ENCODE measurements at places on chromosomes 7 and 10.
A peak's percentile ranks its signal among the peaks of the same experiment; 100 is the strongest.

- DNase-seq = no peak
These were observed 220.8 kb upstream of the TCERG1L start for GRCh38 chr10:131532291-131532690.

GRCh38 chr10:62815381-62816075, 638 bp downstream of the EGR2 start:
- DNase-seq = no peak

DNA sequence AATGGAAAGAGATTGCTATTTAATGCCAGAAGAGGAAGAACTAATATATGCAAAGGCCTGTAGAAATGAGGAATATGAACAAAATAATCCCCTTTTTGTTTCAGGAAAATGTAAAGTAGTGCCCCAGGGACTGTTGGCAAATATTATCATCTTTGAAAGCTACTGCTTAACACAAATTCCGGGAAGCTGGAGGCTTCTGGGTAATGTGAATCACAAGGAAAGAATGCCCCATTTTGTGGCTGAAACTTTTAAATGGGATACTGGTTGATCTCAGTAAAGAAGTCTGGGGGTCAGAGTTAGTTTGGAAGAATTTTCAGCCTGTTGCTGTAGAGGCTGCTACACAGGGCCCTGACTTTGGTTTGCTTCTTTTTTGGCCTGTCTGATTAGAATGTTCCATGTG, 141.0 kb downstream of the PTEN start:
- DNase-seq = peak; percentile 7

GRCh38 chr7:27191833-27192545, 7.0 kb upstream of the HOXA11 start:
- DNase-seq = no peak

GRCh38 chr10:128664729-128665128, 538.5 kb upstream of the MKI67 start:
- no peak for DNase-seq

DNA sequence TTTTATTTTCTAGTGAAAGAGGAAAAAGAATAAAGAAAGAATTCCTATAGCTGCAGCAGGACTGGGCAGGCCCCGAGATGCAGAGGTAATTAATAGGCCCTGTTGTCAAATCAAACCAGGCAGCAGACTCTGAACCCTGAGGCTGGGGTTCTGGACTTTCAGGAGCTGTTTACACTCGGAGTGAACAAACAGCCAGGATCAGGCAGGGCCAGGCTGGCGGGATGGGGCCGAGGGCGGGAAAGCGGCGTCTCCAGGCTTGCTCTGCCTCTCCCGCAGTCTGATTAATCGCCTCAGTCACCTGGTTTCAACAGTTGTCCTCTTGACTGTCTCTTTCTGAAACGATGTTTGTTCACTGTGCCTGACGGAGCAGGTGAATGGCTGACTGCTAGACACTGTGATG, 675.4 kb upstream of the FOXK1 start:
- no peak for DNase-seq

GRCh38 chr10:115091161-115091560, 2.0 kb upstream of the ATRNL1 start:
- DNase-seq = no peak

DNA sequence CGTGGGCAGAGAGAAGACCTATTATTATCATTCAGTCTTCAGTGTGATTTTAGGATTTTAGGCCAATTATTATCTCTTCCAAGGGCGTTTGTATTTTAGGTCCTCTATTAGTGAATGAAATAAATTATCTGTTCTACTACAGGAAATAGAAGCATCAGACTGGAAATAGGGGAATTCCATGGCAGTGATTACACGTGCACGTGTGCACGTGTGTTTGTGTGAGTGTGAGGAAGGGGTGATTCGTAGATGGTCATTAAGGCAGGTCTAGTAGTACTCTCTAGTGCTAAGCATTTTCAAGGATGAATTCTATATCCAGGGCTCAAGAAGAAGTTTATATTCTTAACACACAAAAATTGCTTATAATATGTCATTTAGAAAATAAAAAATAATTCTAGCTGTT, 623.2 kb downstream of the GATA3 start:
- no peak for DNase-seq

GRCh38 chr10:92914478-92915325, 66.4 kb downstream of the EXOC6 start:
- peak; percentile 41 for DNase-seq

DNA sequence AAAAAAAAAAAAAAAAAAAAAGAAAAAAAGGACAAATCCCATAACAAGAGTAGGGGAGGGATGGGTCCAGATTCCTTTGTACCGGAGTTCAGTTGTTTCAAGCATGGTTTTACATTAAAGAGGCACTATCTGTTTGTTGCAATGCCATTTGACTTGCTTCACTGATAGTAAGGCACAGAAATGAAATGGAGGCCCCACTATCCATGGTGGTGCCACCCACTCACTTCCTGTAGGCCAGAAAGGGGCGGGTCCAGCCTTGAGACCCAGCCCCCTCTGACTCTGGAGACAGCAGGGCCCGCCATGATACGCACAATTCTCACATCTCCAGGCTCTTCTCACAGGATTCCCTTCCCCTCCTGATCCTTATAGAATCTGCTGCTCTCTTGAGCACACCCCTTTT, 100.0 kb downstream of the CLEC2L start:
- no peak for DNase-seq

DNA sequence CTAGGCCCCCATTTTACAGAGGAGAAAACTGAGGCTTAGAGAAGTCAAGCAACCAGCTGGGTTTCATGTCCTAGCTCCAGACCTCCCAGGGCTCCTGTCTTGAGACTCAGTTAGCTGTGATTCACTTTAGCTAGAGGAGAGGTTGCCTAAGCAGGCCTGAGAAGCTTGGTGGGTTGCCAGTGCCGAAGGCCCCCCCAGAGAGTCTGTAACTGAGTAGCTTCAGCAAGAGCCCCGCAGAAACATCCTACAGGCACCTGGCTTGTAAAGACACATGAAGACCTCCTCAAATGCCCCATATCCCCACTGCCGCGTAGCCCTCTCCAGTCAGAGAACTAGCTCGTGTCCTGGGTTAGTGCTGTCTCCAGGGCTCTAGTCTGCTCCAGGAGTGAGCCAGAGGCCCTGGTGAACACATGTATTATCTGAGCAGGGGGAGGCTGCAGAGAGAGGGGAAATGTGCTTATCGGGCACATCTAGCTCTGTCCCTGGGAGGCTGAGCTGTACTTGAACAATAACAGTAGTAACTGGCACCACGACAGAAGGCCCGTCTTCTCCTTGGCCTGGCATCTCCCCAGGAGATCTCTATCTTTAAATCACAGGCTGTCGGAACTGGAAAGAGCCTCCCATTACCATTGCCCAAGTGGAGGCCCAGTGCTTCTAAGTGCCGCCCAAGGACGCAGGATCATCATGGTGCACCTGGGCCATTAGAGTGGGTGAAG, 28.9 kb downstream of the UNC5B start:
- DNase-seq = no peak

GRCh38 chr7:85974176-85974575, 669.5 kb upstream of the GRM3 start:
- DNase-seq = no peak

DNA sequence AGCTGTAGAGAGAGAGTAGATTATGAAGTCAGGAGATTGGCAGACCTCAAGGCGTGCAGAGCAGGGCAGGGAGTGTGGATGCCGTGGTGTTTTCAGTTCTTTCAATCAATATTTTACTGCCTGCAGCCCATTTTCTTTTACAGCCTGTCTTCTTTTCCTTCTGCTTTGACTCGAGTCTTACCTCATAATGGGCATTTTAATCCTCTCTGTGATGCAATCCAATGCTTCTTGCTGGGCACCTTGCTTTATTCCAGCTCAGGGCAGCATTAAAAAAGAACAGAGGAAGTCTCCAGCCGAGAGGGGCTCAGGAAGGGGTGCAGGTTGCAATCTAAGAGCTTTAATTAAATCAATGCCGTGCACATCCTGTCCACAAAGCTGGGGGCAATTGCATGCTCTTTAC, 839.0 kb downstream of the LRMDA start:
- DNase-seq = no peak

- DNase-seq = no peak
These were observed 4.8 kb downstream of the FSCN3 start for GRCh38 chr7:127598318-127598717.

GRCh38 chr7:2759736-2760097, 71.7 kb downstream of the AMZ1 start:
- DNase-seq = no peak

GRCh38 chr10:82910301-82910700, 1035.3 kb downstream of the NRG3 start:
- DNase-seq = no peak

- DNase-seq = no peak
These were observed 196.2 kb downstream of the TCERG1L start for GRCh38 chr10:131115321-131115720.

DNA sequence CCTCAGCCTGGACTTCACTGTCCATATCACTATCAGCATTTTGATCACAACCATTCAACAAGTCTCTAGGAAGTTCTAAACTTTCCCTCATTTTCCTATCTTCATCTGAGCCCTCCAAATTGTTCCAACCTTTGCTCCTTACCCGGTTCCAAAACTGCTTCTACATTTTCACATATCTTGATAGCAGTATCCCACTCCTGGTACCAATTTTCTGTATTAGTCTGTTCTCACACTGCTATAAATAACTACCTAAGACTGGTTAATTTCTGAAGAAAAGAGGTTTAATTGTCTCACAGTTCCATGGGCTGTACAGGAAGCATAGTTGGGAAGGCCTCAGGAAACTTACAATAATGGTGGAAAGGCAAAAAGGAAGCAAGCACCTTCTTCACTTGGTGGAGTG, 11.9 kb downstream of the THAP5 start:
- DNase-seq = no peak

GRCh38 chr10:6877722-6878392, 297.8 kb upstream of the PRKCQ start:
- DNase-seq = no peak

- DNase-seq = no peak
These were observed 4.3 kb downstream of the NEBL start for GRCh38 chr10:20892796-20893195.

GRCh38 chr7:38492010-38492409, 139.2 kb downstream of the AMPH start:
- no peak for DNase-seq

GRCh38 chr10:103564776-103565520, 71.4 kb downstream of the NEURL1 start:
- peak; percentile 70 for DNase-seq

GRCh38 chr7:37107047-37107750, 341.5 kb downstream of the ELMO1 start:
- DNase-seq = no peak

DNA sequence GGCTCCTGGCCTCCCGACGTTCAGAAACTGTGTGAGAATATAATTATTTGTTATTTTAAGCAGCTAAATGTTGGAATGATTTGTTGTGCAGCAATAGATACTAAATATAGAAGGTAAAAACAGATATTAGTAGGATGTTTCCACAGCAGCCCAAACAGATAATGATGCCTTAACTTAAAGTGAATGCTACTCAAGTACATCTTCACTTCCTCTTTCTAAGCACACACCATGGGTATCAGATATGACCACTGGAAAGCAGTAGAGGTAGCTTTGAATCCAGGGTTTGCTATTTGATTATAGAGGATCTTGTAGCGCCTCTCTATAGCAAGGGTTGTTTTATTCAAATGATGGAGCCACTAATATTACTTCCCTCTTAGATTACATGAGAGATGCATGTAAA, 38.2 kb upstream of the BET1 start:
- DNase-seq = no peak

- DNase-seq = no peak
These were observed 4.5 kb upstream of the CCDC6 start for GRCh38 chr10:59910867-59911266.

GRCh38 chr10:34539533-34540315, 275.4 kb downstream of the PARD3 start:
- no peak for DNase-seq

DNA sequence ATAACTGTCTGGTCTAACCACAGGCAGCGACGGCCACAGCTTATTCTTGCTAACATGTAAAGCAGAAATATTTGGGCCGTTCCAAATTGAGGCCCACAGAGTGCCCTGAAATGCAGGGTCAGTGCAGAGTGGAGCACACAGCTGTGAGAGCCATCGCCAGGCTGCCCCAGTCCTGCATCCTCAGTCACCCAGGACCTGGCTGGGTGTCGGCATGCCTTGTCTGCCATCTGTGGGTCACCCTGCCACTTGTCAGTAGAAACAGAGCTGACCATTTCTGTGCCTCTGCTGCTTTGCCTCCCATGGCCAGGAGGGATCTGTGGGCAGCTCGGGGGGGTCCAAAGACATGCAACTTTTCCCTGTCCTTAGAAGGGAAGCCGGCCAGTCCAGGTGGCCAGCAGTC, 57.3 kb upstream of the BTBD16 start:
- DNase-seq = no peak

DNA sequence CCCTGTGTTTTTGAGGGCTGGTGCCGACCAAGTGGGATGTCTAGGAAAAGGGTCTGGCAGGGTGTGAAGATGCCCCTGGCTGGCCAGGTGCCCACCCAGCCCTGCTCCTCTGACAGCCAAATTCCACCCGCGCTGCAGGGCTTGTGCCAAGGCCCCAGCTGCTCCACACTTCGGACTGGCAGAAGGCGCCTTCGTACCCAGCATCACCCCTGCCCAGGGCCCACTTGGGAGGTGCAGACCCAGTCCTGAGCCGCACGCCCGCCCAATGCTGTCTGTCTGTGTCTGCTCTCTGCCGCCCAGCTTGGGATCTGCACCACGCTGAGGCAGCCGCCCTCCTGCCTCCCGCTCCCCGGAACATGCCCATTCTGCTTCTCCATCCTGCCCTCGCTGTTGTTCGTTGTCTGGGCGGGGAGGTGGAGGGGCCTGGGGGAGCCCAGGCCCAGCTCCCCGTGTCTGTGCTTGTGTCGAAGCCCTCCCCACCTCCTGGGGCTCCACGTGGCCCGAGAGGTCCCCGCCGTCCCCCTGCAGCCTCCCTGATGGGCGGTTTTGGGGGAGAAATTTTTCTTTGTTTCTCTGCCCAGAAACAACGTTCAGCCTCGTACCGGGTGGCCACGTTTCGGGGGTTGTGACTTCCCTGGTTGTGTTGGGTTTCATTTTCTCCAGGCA, 36.9 kb upstream of the PPIF start:
- no peak for DNase-seq

GRCh38 chr7:26608402-26608801, 256.0 kb downstream of the SKAP2 start:
- DNase-seq = no peak

DNA sequence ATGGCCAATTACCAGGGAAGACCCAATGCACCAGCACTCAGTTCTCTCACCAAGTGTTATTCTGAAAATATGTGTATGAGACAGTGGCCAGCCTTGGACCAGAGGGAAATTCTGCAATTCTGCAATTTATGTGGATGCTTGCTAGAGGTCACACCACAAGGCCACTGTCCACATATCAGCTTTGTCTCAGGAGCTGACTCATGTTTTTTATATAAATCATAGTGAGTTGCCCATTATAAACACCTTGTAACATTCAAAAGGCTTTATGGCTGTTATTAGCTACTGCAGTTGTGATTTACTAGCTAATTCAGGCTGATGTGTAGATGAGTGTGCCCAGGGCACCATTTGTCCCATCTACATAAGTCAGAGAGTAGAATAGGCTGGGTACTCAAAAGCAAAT, 649.0 kb downstream of the LRMDA start:
- DNase-seq = no peak

GRCh38 chr10:92756201-92757065, 66.7 kb downstream of the HHEX start:
- no peak for DNase-seq
